ENCODE measurements at places on chromosomes 7 and 10. TPM values are rescaled to one million over a fixed set of nuclear protein-coding genes. Genes with fewer than 3 reads are reported as not detected.

Gene C10orf53
- not detected for total RNA-seq

DNA sequence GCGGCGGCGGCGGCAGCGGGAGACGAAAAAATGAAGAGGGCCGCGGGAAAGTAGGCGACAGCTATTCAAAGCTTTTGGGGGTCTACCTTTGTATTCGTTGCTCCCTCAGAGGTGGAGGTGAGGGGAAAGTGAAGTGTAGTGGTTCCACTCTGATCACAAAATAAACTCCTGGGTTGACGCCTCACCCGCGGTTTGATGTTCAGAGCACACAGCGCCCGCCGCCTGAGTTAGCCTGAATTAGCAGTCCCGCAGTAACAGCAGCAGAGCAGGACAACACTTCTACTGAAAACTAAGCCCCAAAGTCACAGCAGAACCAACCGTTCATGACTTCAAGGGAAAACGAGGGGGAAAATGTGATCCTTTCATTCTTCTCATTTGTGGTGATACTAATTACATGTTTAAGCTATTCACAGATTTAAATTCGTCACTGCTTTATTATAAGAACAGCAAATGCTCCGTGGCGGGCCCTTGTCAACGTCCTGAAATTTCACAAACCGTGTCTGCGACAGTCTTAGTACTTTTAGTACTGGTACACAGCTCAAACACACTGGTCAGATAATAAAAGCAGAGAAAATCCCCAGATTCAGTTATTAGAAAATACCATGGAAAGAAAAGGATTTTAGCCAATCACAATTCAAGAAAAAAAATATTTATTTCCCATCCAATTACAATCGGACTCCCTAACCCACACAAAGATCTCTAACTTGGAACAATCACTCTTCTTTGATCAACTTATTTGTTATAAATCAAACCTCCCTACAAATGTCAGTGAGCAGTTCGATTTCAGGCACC, 563 bp upstream of the JMJD1C start:
- DNase-seq, result peak; percentile 67

DNA sequence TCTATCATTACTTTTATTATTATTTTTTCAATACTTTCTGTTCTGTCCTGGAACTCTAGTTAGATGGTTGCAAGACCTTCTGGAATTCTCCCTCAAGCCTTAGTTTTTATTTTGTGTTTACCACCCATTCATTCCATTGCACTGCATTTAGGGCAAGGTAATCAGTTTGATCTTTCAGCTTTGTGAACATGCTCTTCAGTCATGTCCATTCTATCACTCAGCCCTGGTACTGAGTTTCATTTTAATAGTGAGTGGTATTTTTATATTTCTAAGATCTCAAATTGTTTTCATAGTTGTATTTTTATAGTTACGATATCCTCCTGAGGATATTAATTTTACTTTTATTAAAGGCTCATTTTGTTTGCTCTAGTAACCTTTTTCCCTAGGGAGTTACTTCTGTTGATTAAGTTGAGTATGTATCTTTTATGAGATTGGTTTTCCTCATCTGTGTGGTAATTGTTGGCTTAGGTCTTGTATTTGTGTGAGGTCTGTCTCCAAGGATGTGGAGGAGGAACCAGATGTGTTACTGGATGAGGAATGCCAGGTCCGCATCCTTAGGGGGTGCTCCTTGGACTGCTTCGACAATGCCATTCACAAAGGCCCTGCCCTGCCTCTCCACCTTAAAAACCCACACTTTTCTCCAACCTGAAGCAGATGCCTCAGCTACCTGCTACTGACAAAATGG, 46.7 kb upstream of the RAB18 start:
- DNase-seq, result no peak

Gene CAMK1D
- total RNA-seq, result 6.5 TPM

DNA sequence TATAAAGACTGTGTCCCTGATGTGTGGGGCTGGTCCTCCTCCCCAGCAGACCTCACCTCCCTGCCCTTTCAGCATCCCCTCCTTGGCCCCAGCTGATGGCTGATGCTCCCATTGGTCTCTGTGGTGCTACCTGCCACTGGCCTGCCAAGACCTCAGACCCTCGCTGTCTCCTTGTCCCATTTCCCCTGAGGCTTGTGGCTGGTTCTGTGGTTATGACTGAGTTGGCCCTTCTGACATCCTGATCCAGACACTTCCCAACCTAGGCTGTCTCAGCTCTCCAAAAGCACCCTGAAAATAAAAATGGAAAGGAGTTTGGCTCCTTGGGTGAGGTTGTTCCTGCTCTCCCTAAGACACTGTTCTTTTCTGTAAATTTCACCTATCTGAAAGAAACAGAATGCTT, 214.2 kb downstream of the RPS24 start:
- no peak for DNase-seq

Measured in Right ventricle myocardium superior (tissue), 1 donor.